ENCODE measurements at places on chromosomes 5 and 9.

DNA sequence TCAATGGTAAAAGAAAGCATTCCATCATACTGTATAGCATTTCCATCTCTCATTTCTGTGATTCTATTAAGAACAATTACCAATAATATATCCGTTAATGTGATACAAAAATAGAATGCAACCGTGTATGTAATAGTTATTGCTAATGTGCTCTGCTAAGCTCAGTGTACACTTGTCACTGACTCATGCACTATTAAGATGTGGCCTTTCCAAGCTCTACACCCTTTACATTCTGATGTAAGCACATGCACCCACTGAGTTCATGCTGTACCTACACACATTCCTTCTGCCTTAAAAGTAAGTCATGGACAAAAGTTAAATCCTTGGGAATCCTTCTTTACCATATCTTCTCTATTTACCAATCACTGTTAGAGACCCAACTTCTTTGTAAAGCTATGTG, 319.1 kb downstream of the ZSWIM6 start:
- DNase-seq = no peak

- DNase-seq = no peak
These were observed 8.9 kb downstream of the WDR5 start for GRCh38 chr9:134144801-134145200.

- DNase-seq = no peak
These were observed 117.9 kb downstream of the NXNL2 start for GRCh38 chr9:88652876-88653275.

DNA sequence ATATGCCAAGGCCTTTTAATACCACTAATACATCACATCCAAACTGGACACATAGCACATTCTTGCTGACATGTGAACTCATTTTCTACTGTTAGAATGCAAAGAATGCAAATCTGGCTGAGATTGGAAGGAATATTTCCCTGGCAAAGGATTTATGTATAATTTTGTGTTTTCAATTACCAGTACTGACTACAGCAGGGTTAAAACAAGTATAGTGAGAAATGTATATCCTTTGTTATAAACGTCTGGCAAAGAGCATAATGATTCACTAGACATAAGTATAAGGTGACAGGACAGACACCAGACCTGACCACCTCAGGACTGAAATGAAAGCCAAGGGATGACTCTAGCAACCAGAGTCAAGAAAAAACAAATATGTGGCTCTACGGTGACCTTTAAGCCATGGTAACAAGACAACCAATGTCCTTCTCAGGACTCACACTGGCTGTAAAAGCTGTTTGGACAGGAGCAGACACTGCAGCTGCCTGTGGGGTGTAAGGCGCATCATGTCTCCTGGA, 95.0 kb downstream of the MRPS27 start:
- no peak for DNase-seq

- no peak for DNase-seq
These were observed 159.7 kb upstream of the SEMA6A start for GRCh38 chr5:116733991-116734975.

Data from hematopoietic multipotent progenitor cell treated with erythropoietin and hydrocortisone succinate and interleukin-3 and kit ligand, for 6 days (in vitro differentiated cells).